EH (cell line): ENCODE measurements at places on chromosomes 7 and 10.

DNA sequence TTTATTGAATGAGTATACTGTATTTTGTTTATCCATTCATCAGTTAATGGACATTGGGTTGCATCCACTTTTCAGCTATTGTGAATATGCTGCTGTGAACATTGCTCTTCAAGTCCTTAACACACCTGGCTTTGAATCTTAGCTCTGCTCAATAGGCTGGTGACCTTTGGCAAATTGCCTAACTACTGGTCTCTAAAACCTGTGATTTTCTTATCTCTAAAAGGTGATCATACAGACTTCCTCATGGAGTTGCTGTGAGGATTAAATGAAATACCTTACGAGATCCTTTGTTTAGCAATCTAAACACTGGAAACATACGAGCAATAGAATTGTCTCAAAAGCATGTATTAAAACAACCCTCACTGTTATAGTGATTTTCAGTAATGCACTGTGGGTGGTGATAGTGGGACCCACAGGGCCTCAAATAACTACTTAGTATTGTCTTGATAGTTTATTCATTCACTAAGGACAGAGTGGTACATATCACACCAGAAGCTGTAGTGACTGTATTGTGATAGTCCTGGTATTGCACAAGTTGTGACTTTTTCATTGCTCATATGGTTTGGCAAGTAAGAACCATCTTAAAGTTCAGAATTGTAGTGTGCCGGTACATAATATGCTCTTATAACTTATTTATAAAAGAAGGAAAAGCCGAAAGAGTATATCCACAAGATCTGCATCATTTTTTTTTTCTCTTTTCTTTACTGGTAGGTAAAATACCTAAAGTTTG lies 257.6 kb downstream of the EXOC4 start:
- no peak for DNase-seq

GRCh38 chr7:28474282-28474638 lies 61.9 kb downstream of the CREB5 start:
- no peak for DNase-seq

DNA sequence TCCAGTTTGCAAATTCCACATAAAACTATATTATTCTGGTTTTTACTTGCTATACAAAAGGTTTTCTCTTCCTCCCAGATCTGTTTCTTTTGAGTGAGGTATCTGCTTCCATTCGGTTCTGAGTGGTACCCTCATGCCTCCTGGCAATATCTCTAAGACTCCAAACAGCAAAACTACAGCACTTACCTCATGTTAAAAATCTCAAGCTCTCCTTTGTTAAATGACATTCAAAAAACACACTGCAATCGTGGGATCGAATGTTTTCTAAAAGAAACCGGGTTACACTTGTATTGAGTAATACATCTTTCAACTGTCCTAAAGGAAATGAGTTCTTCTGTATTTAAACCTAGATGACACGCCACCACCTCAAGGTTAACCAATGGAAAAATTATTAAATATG lies 11.1 kb downstream of the YWHAG start:
- DNase-seq, result no peak

- DNase-seq, result peak; percentile 21
Measured at GRCh38 chr7:74134117-74134620, 40.0 kb upstream of the EIF4H start.

GRCh38 chr7:17710312-17710711 lies 230.0 kb downstream of the SNX13 start:
- DNase-seq, result no peak

- no peak for DNase-seq
Measured at GRCh38 chr10:1724921-1725488, 12.3 kb downstream of the ADARB2 start.

- DNase-seq, result no peak
Measured at GRCh38 chr10:36801660-36802059, 323.7 kb upstream of the ANKRD30A start.

- DNase-seq, result no peak
Measured at GRCh38 chr10:5557799-5558771, 33.3 kb downstream of the CALML3 start.

DNA sequence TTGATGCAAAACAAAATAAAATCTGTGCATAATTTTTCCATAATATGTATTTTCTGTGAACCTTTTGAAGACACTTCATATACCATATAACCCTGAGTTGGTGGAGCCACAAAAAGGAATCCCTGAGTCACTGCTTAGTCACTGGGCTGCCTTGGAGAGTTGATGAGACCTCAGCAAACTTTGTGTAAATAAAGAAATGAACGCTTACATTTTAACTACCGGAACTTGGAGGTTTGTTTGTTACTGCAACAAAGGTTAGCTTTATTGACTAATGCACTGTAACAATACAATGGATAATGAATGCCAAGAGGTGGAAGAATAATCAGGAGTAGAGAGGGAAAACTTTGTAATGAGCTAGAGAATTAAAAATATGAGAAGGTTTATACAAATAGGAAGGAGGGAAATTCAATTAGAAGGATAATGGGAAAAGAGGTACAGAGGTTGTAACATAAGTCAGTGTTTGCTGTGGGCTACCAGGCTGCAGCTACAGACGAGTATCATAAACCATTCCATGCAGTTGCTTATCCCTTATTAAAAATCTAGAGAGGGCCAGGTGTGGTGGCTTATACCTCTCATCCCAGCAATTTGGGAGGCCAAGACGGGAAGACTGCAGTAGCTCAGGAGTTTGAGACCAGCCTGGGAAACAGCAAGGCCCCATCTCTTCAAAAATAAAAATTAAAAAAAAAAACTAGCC lies 1042.1 kb downstream of the TYW1 start:
- no peak for DNase-seq

- peak; percentile 47 for DNase-seq
Measured at GRCh38 chr7:83550100-83550499, 98.8 kb downstream of the SEMA3E start.

- DNase-seq, result peak; percentile 14
Measured at GRCh38 chr10:124649214-124649613, 95.0 kb downstream of the FAM53B start.

- no peak for DNase-seq
Measured at GRCh38 chr7:55557666-55558188, 14.6 kb downstream of the VOPP1 start.

DNA sequence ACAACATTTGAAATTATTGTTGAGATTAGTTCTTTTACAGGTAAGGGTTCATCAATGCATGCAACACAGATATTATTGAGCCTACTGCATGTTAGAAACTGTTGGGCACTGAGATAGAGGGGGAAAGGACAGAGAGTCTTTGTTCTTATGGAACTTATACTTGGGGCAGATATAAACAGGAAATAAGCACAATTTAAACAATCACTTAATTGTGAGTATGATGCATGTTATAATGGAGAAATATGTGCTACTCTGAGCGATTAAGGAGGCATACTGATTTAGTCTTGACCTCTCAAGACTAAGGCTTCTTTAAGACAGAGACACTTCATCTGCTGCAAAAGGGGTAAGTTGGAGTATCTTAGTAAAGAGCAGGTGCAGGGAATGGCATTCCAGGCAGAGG lies 593.3 kb downstream of the CCSER2 start:
- no peak for DNase-seq

- DNase-seq, result no peak
Measured at GRCh38 chr7:106592282-106593027, 68.5 kb downstream of the CCDC71L start.

DNA sequence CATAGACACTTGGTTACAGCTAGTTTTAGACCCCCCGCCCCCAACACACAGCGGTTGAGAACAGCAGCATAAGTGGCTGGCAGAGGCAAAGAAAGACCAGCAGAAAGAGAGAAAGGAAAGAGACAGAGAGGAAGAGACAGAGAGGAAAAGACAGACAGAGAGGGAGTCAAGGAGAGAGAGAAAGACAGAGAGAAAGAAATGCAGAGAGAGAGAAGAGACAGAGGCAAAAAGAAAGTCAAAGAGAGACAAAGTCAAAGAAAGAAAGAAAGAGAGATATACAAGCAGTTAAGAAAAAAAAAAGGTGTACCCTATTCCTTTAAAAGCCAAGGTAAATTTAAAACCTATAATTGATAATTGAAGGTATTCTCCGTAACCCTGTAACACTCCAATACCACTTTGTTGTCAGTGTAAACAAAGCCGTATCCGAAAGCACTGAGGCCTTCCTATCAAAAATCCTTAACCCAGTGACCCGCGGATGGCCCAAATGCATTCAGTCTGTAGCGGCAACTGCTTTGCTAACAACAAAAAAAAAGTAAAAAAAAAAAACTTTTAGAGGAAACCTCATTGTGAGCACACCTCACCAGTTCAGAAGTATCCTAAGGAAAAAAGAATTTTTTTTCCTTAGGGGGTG lies 11.9 kb upstream of the SLC12A9 start:
- no peak for DNase-seq

DNA sequence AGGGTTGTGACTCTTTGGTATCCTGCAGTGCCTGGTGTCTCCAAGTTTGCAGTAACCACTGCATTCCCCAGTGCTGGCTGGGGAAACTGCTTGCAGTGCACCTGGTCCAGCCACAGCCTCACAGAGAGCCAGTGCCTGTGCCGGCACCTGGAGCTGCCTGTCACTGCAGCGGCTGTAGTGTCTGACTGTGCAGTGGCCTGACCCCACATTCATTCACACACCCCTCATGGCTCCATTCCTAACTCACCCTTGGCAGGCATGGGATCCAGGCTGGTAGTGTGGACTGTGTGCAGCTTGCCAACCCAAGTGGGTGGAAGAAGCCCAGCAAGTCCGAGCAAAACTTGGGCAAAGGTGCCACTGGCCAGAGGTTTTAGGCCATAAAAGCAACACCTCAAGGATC lies 3.7 kb upstream of the CYP3A43 start:
- no peak for DNase-seq

DNA sequence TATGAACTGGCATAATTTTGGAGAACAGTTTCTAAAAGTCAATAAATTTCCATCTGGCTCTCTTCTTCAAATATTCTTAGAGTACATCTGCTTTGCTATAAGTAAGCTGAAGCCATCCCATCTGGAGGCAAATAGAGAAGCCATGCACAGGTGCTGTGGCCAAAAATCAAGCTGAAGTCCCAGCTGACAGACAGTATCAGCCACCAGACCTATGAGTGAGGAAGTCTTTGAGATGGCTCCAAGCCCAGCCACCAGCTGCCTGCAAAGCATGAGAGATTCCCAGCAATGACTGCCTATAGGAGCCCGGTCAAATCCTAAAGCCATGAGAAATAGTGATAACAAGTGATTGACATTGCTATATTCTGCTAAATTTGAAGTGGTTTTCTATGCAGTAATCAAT lies 21.7 kb upstream of the PRSS58 start:
- no peak for DNase-seq

GRCh38 chr10:3420527-3421469 lies 248.2 kb upstream of the PITRM1 start:
- no peak for DNase-seq

- DNase-seq, result no peak
Measured at GRCh38 chr7:95547361-95548348, 48.7 kb downstream of the PDK4 start.

DNA sequence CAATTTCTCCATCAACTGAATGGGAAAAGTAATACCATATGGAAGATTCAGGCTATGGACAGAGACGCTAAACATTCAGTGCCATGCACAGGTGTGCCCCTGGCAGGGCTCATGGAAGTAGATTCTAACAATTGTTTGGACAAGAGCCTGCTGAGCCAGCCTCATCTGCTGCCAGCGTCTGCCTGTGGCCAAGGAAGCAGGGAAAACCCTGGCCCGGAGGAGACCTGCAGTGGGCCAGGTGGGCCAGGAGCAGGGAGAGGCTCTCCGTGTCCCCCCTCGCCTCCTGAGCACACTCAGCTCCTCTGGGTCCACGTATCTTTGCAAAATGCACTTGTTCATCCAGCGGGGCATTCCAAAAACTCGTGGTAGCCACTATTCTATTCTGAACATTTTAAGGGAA lies 130.1 kb downstream of the TCERG1L start:
- DNase-seq, result no peak

GRCh38 chr7:79512261-79512660 lies 58.8 kb upstream of the MAGI2 start:
- peak; percentile 27 for DNase-seq

GRCh38 chr10:71582019-71582418 lies 137.6 kb downstream of the C10orf105 start:
- DNase-seq, result peak; percentile 61

DNA sequence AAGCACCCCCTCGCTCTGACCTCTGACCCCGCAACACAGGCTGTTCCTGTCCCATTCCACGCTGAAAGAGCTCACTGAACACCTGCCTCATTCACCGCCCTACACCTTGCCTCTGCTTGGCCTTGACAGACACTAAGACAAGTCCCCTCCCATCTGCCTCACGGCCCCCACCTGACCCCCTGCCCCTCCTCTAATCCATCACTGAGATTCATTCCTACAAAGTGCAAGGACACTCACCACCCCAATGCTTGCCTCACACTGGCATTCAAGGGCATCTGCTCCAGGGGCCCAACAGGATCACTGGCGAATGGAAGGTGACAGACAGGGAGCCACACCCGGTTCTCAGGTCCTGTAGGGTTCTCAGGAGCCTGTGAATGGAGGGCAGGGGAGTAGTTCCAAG lies 68.1 kb upstream of the NANOS1 start:
- no peak for DNase-seq

- DNase-seq, result peak; percentile 59
Measured at GRCh38 chr7:90345595-90346335, 751 bp upstream of the GTPBP10 start.

DNA sequence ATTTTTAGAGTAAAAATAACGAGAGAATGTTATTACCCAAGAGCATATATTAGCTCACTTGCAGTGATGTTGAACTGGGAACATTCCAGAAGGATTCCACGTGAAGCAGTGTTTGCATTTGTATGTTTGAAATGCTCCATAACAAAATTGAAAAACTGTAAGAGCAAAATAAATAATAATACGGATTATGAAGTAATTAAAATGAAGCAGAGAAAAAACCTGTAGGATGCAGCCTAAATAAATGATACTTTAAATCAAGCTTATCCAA lies 203.3 kb downstream of the BAMBI start:
- peak; percentile 20 for DNase-seq

DNA sequence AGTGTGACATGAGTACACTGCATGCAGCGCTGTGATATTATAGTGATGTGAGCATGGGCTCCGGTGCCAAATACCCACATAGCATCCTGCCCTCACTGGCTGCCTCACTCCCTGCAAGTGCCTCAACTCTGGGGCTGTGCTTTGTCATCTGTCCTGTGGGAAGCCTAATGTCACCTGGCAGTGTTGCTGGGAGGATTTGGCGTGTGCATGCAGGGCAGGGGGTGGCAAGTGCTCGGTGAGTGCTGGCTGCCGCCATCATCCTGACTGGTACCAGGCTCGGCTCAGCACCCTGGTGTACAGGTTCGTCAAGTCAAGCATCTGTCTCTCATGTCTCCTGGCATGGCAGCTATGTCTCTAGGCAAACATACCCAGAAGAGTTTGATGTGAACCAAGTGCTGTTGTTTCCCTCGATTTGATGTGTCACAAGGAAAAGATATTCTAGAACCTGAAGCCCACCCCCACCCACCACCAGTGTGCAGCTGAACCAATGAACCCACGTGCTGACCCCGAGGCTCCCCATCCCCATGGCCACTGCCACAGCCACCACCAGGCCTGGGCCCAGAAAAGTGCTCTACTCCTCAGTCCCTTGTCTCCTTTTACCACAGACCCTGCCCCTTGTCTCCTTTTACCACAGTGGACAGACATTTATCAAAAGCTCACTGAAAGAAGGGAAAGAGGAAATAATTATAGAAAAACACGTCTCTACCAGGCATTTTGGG lies 135.8 kb downstream of the MAPK8 start:
- DNase-seq, result no peak
